ENCODE measurements at places on chromosomes 5 and 9.

DNA sequence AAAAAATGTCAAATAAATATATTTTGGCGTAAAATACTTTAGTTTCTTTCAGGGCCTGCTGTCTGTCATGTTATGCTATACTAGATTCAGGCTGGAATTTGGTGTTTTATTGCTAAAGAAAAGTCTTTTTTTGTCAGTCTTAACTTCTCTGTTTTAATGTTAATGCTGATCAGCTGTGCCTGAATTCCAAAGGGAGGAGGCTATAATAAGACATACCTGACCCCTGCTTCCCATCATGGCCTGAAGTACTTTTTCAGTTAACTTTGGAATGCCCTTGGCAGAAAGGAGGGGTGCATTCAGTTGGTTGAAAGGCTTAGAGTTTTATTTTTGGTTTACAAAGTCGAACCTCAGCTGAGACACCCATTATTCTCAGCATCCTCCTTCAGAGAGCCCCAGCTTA lies 58.1 kb upstream of the PANK3 start:
- DNase-seq: no peak

DNA sequence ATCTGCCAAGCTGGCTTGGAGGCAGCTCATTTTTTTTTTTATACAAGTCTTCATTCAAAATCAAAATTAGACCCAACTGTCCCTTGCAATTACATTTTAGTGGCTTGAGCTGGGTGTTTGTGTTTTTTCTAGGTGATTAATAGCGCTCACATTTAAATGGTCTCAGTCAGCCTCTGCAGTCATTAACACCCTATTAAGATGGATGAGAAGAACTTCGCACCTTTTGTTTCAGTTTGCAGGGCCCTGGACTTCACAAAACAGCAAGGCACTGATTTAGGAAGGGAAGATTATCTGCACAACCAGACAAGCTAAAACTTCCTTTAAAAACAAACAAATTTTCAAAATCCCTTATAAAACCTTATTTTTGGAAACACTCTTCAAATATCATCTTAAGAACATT lies 374.8 kb downstream of the EFNA5 start:
- no peak for DNase-seq

DNA sequence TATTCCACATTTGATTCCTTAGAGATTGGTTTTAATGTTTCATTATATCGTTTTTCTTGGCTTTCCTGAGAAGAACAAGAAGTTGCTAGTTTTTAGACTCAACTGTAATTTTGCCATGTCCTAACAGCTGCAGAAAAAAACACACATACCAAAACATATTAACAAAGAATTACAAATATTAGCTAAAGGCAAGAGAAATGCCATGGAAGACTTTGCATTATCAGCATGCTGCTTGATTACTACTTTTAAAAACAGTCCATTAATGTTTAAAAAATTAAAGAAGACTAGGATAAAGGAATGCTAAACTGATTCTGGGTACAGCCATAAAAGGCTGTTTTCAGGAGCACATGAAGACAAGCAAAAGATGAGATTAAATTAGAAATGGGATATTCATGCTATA lies 20.5 kb upstream of the IFNE start:
- DNase-seq: no peak

- no peak for DNase-seq
Observed at GRCh38 chr9:73270967-73271721, 119.5 kb downstream of the ANXA1 start.

DNA sequence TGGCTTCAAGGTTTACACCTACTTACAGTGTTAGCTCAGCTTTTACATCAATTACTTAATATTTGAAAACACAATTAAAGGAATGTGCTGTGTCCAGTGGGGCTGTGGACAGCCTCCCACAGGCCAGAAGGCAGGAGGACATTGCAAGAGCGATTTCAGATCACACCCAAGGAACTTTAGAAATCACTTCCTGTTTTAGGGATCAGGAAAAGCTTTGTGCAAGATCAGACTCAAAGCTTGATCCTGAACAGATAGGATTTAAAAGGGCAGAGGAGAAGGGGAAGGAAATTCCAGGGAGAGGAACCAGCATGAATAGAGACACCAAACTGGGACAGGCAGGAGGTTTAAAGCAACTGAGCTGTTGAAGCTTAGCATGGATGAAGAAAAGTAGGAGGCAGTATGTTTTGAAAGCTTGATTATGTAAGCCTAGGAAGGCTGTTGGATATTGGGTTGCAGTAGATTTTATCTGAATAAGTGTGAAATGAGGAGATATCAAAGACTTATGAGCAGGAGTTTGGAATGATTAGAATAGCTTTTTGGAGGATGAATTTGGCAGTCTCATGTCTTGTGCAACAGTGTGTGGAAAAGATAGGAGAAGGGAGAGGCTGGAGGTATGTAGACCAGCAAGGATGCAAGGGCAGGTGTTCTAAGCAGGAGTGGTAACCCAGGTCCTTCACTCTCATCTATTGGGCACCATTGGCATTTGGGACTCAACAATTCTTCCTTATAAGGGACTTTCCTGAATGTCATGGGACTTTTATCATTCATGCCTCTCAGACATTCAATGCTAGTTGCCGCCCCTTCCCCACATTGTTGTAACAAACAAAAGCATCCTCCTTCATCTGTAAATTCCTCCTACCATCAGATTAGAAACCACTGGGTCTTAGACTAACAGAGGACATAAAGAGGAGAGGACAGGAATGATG lies 123.5 kb downstream of the TARS1 start:
- no peak for DNase-seq

GRCh38 chr9:98445576-98445975 lies 190.1 kb upstream of the TBC1D2 start:
- DNase-seq: no peak

DNA sequence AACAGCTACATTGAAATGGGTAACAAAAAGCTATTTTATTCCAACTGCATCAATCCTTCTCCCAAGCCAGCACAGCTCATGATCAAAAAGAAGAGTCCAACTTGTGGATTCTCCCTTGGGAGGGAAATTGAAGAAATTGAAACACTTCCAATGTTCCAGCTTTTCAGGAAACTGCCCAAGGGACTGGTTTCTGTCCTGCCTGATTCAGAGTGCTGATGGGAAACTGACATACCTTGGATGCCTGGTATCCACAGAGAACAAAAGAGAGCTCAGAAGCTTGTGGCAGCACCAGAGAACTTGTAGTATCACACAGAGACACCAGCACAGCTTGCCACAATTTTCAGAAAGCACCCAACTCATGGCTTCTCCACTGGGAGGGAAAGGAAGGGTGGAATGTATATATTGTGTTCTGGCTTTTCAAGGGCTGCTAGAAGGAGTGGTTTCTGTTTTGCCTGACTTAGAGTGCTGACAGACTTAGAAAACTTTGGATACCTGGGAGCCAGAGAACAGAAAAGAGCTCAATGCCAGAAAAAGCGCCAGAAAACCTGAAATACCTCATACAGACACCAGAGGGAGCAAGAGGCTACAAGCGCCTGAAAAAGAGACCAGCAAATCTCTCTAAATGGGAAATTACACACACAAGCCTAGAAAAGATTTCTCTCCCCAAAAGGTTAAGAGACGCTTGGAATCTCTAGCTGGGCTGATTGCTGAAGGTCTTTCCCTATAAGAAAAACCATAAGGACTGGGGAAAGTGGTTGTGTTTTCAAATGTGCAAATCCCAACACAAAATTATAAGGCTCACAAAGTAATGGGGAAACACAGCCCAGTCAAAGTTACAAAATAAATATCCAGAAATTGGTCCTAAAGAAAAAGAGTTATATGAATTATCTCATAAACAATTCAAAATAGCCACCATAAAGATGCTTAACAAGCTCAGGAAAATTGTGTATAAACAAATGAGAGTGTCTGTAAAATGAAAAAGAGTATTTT lies 178.8 kb downstream of the SPOCK1 start:
- peak; percentile 11 for DNase-seq

- DNase-seq: no peak
Observed at GRCh38 chr5:78046006-78046405, 248.5 kb downstream of the AP3B1 start.

- DNase-seq: no peak
Observed at GRCh38 chr9:6149315-6149714, 66.3 kb upstream of the IL33 start.

DNA sequence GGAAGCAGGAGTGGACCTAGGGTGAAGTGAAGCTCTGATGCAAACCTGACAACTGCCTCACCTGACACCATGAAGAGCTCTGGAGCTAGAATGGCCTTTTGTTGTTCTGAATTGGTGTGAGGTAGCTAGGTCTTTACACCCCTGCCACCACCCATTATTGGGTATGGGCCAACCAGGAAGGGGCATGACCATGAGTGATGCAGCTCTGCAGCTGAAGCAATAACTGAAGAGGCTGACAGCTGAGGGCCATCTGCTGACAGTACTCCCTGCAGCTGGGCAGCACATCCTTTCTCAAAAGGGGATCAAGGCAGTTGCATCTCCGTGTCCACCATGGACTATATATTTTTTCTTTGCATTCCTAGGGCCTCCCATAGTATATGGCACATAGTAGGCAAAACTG lies 87.0 kb upstream of the TLE1 start:
- DNase-seq: no peak

DNA sequence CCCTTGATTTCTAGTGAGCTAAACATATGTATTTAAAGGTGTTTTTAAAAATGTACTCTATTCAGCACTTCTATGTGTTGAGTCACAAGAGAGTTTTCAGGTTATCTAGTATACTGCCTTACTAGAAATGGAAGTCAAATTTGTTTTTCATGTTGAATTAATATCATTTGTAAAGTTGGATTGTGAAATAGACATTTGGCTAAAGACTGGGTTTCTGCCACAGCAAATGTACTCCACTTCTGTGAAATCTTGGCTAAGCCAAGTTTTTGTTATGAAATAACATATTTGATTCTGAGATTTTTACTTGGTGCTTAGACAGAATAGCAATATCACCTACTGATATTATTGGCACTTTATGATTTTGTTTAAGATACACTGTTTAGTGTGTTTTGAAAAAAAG lies 106.0 kb downstream of the CWC27 start:
- no peak for DNase-seq

DNA sequence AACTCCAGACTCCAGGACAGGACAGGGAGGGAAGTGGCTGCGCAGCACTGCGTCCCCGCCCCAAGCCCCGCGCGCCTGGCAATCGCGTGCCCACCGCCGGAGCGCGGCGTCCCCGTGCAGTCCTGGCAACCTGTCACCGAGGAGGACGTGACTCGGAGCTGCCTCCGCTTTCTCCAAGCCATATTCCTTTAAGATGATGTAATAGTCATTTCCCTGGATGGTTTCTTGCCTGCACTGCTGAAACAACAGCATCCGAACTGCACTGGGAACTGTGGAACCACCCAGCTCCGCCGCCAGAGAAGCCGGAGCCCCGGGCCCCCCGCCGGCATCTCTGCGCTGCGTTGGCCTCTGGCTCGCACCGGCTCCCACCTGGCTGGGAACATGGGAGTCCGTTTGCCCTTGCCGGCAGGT lies 34.5 kb downstream of the KCTD16 start:
- no peak for DNase-seq

GRCh38 chr5:66515209-66515608 lies 81.0 kb upstream of the MAST4 start:
- DNase-seq: no peak

DNA sequence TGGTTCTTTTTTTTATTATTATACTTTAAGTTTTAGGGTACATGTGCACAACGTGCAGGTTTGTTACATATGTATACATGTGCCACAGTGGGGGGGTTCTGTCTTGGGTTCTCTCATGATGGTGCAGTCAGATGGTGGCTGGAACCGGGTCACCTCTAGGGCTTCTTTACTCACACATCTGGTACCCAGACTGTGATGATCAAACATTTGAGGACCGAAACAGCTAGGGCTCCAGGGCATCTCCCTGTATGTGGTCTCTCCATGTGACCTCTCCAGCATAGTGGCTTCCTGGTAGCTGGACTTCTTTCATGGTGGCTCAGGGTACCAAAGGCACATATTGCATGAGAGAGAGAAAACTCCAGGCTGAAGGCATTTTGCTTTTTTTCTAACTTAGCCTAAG lies 9.8 kb upstream of the CRHBP start:
- no peak for DNase-seq

DNA sequence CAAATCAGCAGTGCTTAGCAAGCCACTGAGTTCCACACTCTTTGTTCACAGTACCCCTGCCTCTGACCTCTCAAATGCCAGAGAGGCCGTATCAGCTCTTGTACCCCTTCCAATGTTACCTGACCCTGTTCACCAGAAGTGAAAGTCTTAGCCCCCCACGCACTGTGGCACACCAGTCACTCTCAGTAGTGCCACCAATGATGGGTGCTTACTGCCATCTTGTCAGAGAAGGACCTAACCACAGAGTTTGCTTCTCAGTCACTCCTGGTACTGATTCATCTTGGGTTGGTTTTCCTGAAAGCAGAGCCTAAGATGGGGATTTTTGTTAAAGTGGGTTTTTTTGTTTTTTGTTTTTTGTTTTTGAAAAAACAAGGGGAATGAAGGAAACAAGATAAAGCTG lies 28.8 kb upstream of the PANK3 start:
- DNase-seq: no peak

- DNase-seq: no peak
Observed at GRCh38 chr9:108534741-108535140, 321.0 kb downstream of the ACTL7B start.

GRCh38 chr9:101902051-101902450 lies 163.6 kb upstream of the GRIN3A start:
- no peak for DNase-seq

- DNase-seq: no peak
Observed at GRCh38 chr9:37148181-37148580, 27.8 kb downstream of the ZCCHC7 start.

DNA sequence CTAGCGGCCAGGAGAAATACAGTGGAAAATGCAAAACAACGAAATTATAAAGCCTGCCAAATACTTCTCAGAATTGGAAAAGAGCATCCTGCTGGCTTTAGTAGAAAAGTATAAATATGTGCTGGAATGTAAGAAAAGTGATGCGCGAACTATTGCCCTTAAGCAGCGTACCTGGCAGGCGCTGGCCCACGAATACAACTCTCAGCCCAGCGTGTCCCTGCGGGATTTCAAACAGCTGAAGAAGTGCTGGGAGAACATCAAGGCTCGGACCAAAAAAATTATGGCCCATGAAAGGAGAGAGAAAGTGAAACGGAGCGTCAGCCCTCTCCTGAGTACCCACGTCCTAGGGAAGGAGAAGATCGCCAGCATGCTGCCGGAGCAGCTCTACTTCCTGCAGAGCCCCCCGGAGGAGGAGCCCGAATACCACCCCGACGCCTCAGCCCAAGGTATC lies 15.0 kb downstream of the MSANTD3 start:
- no peak for DNase-seq

DNA sequence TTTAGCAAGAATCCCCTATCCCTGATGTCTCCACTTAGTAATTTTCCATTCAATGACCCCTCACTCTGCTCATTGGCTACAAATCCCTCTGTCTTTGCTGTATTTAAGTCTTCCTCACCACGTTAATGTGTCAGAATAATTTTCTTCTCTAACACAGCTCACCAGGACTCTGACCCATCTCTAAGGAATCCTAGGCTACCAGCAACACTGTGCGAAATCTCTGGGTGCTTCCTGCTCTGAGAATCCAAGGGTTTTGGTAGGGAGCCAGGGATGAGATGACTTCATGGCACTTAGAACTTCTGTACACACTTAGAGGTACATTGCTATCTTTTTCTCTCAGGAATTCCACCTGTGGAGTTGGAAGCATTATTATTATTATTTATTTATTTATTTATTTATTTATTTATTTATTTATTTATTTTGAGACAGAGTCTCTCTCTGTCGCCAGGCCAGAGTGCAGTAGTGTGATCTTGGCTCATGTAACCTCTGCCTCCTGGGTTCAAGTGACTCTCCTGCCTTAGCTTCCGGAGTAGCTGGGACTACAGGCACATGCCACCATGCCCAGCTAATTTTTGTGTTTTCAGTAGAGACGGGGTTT lies 53.5 kb downstream of the FOXI1 start:
- DNase-seq: no peak

Measured in NCI-H1930 (cell line).